ENCODE measurements at places on chromosomes 5 and 9.

GRCh38 chr5:128671943-128672342, 133.9 kb upstream of the FBN2 start:
- DNase-seq, result no peak

GRCh38 chr5:67052034-67052433, 144.6 kb downstream of the CD180 start:
- no peak for DNase-seq

- no peak for DNase-seq
These were observed 186.1 kb downstream of the FSTL4 start for GRCh38 chr5:133426264-133426663.

DNA sequence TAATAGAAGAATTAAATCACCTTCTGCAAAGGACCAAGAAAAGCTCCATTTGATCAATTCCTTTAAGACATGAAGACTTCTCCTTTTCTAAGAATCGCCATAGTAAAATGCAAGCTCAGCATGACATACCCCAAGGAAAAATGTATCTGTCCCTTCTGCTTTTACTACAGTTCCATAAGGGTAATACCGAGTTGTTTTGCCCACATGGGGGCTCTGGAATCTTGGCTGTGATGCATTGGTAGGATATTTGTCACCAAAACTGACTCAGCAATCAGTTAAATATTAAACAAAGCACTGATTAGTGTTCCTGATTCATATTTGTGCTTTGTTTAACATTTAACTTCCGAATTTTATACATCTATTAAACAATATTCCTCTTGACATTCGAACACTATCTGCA, 24.3 kb upstream of the KCNIP1 start:
- no peak for DNase-seq

- no peak for DNase-seq
These were observed 53.0 kb downstream of the EXOSC2 start for GRCh38 chr9:130746434-130747212.

DNA sequence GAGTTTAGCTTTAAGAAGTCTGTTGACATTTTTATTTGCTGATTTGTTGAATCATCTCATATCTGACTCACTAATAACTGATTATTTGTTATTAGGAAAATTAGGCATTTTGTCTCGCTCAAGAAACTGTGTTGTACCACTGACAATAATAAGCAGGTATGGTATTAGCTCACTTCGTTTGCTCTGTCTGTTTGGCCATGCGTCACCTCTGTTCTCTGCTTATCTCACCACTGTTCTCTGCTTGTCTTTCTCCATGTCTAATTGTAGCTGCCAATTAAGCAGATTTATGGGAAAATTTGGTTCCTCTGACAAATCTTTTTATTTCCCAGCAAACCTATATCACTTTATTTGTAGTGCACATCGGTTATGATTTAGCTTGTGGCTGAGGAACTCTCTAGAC, 138.9 kb downstream of the WDR41 start:
- DNase-seq, result no peak

DNA sequence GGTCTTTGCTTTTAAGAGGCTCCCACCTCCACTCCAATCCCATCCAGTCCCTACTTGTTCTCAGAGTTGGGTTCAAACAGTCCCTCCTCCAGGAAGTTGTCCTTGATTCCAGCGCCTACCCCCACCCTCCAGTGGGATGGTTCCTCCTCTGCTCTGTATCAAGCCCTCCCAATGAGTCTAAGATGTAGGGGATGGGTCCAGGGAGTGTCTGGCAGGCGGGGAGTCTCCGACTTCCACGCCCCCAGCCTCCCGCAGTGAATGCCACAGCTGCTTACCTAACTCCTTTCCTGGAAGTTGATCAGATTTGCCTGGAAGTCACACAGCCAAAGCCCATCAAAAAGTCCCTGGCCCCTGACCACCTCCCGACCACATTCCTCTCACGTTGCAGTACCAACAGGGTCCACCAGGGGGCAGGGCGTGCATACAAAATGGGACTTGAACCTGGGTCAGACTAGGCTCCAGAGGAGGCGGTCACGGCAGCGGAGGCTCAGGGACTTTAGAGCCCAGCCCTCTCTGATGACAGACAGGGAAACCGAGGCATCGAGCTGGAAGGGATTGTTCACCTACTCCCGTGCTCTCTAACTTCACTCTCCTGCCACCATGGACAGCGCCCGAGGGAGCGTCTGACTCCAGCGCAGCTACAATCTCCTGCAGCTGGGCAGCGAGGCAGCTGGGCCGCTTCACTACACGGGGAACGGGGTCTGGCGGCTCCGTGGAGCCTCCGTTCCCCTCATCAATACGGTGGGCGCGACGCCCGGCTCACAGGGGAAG, 25.0 kb upstream of the TDRD7 start:
- DNase-seq, result peak; percentile 34

GRCh38 chr5:154967421-154968024, 26.6 kb downstream of the MRPL22 start:
- DNase-seq, result no peak

DNA sequence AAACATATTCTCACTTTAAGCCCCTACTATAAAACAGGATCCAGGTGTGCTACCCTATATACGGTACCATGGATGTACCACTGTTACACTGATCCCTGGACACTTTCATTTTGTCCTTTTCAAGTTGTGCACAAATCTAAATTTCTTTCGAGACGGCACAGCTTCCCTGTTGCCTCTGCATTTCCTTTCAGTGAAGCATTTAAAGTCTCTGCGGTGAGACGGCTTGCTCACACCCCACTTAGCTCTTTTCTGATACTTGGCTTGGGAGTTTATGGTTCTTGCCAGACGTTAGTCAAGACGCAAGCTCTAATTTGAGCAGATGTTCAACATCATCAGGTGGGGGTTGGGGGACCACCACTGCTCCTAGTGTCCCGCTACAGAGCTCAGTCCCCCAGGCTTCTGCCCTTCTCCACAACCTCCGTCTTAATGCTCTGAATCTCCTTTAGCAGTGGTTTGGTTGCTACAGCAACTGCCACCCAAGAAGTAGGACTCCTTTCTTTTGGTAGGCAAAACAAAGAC, 15.8 kb downstream of the F2RL2 start:
- DNase-seq, result no peak

DNA sequence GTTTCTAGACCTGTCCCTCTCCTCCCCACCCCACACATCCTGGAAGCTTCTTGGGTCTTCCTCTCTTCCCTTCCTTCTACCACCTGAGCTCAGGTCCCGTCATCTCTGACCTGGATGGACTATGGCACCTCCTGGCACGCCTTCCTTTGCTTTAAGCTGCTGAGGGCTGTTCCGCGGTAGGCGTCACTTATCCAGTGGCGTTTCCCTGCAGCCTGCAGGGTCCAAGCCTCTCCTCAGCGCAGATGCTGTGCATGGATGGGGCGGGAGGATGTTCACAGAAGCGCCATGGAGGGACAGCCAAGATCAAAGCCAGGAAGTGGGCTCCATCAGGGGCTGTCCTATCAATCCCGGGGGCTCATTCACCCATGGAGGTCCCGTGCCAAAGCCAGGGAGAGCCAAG, 23.8 kb upstream of the CNOT6 start:
- no peak for DNase-seq

DNA sequence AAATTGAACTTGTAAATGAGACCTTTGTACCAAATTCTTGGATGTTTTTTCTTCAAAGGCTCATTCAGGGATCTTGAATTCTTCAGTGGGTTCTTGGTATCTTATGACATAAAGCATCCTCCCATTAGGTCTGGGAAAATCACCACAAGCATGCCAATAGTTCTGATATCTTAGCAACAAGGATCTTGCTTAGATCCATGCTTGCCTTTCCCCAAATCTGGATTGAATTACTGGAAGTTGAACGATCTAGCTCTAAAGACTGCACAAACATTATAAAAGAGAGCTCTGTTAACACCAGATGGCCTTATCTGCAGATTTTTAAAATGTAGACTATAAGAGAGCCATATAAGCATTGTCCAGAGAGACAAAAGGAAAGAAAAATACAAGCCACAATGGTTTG, 266.3 kb downstream of the RAB3C start:
- no peak for DNase-seq

DNA sequence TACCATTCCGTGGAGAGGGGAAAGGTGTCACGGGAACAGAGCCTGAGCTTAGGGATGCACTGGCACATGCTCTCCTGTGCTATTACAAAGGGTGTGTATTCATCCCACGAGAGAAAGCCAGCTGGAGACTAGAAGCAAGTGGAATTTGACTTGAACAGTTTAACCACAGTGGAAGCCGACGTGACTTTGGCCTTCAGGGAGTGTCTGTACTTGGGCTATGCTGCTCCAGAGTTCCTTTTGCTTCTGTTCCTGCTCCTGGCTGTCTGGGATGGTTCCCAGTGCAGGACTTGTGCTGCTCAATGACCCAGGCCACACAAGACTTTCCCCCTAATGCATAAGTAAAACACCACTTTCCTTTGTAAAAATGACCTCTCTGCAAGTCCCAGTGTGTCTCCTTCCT, 7.9 kb upstream of the NFIL3 start:
- no peak for DNase-seq

- DNase-seq, result no peak
These were observed 601.5 kb downstream of the ACTL7B start for GRCh38 chr9:108254236-108254635.

DNA sequence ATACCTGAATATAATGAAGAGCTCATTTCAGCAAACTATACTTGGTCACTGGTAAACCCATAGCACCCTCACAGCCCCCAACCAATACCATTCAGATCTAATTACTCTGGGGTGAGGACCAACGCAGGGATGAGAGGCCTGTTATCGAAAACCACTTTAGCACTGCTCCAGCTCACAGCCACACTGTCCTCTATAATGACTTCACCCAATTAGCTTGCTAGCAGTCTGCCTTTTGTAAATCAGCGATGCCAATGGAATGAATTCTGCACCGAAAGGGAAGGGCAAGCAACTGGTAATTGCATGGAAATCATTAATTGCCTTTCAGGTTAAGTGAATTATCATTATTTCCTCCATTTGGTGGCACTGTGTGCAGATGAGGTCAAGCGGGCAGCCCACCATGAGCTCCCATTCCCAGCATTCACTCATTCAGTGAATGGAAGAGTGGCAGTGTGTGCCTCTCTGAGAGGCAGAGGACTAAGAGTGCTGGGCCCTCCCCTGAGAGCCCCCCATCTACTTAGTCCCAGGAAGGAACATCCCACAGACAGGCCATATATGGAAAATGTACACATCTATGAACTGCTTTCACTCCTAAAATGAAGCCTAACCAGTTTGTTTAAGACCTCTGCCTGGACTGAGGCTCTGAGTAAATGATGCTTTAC, 262.1 kb downstream of the SPOCK1 start:
- DNase-seq, result no peak

GRCh38 chr5:1125030-1125357, 13.1 kb upstream of the SLC12A7 start:
- DNase-seq, result no peak

- DNase-seq, result no peak
These were observed 104.2 kb upstream of the HMHB1 start for GRCh38 chr5:143707806-143708205.

DNA sequence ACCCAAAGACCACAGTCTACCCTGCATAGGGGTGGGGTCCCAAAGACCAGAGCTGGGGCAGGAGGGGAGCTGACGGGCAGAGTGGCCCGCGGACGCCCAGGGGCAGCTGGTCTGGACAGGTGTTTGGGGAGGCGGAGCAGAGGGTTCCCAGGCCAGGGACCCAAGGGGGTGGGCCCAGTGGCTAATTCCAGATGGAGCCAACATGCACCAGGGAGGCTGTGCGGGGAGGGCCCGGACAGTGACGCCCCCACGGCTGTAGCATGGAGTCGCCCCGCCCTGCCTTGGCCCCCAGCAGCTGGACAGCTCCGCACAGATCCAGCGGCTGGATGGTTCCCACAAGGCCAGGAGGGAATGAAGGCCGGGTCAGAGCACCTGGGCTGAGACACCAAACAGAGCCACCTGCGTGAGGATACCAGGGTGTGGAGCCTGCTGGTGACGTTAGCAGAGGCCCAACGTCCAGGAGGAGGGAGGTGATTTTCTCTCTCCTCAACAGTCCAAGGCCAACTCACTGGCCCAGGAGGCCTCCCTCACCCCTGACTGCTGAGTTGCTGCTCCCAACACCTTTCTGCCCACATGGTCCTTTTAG, 55.3 kb upstream of the EGFL7 start:
- no peak for DNase-seq

DNA sequence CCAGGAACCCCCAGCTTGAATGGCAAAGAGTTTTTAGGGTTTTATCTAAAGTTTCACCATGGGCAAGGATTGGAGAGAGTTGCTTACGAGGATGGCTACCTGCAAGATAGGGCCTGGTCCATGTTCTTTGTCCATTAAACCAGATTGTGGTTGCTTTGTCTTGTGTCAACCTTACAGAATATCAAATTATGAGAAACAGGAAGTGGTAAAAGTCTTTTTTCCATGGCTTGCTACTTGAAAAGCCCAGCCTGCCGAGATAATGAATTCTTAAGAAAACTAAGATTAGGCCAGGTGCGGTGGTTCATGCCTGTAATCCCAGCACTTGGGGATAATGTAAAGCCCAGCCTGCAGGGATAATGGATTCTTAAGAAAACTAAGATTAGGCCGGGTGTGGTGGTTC, 24.4 kb downstream of the ZNF474 start:
- no peak for DNase-seq

DNA sequence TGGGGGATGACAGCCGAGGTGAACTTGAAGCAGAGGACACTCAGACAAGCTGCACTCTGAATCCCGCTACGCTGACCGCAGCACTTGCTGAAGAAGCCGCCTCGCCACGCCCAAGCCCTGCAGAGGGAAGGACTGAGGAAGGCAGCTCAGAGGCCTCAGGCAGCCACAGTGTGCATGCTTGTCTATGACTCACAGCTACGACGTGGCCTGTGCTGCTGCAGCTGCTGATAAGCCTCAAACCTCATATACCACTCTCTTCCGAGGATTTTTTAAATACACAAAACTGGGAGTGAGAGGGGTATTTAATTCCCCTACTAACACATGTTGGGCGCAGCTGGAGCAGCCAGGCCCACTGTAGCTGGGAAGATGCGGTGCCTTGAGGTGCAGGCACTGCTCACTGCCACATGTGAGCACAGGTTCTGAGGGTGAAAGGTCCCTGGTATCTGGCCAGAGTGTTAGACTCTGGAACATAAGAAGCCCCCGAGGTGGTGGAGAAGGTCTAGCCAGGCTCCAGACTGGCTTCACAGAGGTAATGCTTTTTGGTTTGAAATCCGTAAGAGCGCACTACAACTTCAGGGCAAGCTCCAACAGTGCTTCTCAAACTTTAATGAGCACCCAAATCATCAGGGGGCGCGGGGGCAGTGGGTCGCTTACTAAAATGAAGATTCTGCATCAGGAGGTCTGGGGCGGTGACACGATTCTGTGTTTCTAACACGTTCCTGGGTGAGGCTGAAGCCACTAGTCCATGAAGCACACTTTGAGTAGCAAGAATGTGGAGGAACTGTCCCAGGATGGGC, 196.8 kb downstream of the AUH start:
- DNase-seq, result peak; percentile 8

- DNase-seq, result no peak
These were observed 274.2 kb upstream of the SMC2 start for GRCh38 chr9:103819936-103820335.

Measured in effector memory CD4-positive, alpha-beta T cell (primary cell).